ENCODE measurements at places on chromosomes 5 and 9.

DNA sequence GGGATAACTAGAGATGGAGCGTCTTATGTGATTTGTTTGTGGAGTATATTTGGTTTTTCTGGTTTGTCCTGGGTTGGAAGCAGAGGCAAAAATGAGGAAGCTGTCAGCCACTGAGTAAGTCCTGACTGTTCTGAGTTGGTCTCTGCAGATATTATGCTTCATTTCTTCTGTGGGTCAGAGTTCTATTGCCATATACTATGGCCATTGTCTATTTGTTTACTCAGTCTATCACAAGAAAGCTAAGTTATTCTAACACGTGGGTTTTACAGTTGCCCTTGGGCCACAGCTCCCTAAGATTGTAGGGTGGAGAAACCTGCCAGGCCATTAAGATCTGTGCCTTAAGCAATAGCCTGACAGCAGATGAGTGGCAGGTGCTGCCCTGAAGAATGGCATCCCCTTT lies 3.0 kb upstream of the CTSV start:
- DNase-seq, result no peak

DNA sequence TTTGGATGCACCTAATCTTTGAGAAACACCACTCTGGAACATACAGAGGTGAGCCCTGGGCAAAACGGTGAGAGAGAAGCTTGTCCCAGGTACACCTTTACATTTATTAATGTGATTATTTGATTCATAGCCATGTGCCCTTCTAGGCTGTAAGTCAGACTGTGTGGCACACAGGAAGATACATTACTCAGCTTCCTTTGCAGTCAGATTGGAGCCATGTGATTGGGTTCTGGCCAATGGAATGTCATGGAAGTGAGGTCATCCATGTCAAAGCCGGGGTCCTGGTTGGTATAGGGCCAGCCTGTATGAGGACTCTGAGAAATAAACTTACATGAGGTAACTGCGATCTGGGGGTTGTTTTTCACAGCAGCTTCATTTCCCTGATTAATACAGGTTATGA lies 106.8 kb upstream of the CD180 start:
- no peak for DNase-seq

DNA sequence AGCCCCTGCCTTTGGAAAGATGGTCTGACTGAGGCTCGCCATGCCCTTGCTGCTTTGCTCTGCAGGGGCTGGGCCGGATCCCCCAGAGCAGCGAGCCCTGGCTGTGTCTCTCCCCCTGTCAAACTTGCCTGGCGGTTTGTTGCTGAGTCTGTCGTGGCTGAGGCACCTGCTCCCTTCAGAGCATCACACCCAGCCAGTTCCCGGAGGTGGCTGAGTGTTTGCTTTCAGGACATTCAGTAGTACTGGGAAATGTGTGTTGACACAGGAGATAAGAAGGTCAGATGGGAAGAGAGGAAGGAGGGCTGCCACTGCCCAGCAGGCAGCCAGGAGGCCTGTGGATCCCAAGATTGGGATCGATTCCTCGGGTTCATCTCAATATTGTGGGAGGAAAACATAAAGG lies 62.9 kb downstream of the GADD45G start:
- DNase-seq, result peak; percentile 95

DNA sequence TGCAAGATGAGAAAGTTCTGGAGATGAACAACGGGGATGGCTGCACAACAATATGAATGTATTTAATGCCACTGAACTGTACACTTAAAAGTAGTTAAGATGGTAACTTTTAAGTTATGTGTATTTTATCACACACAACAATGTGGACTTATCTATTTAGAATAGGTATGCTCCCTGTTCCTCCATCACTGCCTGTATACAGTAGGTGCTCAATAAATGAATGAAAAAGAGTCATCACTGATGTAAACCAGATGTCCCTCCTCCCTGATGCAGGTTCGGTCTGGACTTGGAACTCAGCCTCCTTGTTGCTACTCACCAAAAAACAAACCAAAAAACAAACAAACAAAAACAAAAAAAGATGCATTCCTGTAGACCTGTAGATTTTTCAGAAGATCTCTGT lies 65.9 kb upstream of the BOD1 start:
- no peak for DNase-seq

GRCh38 chr5:82570-82969 lies 9.4 kb upstream of the PLEKHG4B start:
- DNase-seq, result no peak

DNA sequence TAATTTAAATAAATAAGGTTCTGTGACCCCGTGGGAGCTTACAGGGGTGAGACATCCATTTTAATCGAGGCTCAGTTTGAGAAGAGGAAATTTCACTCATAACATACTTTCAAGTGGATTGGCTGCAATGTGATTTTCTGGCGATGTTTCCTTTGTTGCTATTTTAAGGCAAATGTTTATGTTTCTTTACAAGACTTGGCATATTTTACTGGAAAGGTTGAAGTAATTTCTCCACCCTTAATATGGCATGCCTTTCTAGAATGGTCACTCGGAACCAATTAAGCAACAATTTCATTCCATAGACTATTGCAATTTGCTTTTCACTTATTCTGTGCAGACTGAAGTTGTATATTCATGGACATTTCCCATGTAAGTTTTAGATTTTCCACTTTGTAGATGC lies 438.0 kb upstream of the WWC1 start:
- DNase-seq, result no peak

- DNase-seq, result no peak
Observed at GRCh38 chr5:149238540-149238939, 33.1 kb upstream of the AFAP1L1 start.

GRCh38 chr5:102545175-102545574 lies 46.4 kb upstream of the SLCO6A1 start:
- no peak for DNase-seq

- no peak for DNase-seq
Observed at GRCh38 chr5:5360941-5361520, 61.4 kb upstream of the ICE1 start.

DNA sequence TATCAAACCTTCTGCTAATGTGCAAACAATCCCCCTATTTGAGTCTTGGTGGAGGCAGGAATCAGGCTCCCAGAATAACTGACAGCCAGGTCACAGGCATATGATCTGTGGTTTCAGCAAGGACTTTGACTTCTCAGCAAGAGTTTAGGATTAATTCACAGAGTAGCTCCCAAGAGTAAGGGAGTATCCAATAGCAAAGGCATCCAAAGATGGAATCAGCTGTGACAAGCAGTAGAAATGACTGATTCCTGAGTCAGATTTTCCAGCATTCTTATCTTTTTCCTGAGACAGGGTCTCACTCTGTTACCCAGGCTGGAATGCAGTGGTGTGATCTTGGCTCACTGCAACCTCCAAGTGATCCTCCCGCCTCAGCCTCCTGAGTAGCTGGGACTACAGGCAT lies 108.3 kb downstream of the EPB41L4A start:
- DNase-seq, result no peak

GRCh38 chr9:25322142-25322541 lies 356.1 kb downstream of the TUSC1 start:
- no peak for DNase-seq

DNA sequence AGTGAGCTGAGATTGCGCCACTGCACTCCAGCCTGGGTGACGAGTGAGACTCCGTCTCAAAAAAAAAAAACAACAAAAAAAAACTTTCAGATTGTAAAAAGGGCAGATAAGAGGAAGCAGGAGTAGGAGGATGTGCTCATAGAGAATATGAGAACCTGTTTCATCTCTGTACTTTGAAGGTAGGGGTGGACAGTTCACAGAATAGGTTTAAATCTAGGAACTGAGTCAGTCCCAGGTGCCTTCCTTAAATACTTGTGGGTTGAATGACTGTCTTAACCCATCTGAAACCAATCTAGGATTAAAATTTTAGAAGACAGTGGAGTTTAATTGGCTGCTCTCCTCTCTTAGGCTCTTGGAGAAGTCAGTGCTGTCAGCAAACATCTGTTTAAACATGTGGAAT lies 12.4 kb downstream of the POLK start:
- DNase-seq, result no peak

DNA sequence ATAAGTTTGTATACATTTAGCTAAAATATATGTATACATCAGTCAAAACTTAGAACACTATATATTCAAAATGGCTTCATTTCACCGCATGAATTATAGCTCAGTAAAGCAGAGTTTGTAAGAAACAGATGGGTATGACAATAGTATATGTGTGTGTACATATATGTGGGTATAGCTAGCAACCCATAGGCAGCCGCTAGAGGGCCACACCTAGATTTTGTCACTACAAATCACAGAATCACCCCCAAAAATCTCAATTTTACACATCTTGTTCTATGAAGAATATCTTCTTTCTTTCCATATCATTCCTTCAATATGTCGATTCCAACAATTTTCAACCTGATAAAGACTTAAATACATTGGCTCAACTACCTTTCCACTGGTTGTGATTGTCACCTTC lies 357.8 kb upstream of the CCNG1 start:
- no peak for DNase-seq

GRCh38 chr9:14524873-14525515 lies 168.2 kb downstream of the ZDHHC21 start:
- peak; percentile 99 for DNase-seq

DNA sequence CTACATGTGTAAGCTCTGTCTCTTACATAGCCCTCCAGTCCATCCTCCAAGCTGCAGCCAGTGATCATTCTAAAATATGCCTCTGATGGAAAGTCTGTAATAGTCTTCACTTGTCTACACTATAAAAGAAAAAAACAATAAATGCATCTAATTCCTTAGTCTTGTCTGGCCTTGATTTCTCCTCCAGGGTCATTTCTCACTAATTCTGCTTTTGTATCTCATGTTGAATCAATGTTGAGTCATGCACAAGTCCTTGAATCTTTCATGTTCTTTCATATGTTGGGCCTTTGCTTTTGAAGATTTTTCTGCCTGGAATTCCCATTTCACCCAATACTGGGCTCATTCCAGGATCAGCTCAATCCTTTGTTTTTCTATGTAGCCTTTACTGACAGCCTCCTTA lies 121.1 kb upstream of the TRIM32 start:
- no peak for DNase-seq

DNA sequence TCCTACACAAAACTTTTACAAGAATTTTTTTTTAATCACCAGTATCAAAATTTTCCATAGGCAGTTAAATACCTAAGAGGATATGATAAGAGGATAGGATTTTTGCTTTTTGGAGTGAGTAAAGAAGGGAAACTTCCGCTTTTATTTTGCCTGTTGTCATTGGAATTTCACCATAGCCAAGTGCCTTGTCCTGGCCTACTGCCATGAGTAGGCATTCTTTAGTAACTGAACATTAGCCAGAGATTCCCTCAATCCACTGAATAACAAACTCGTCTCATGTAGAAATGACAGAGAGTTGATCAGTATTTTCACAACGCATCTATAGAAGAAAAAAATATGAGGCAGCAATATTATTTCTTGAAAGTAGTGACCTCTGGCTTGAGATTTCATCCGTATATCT lies 289.6 kb upstream of the ADAMTSL1 start:
- no peak for DNase-seq

- no peak for DNase-seq
Observed at GRCh38 chr5:145483212-145483611, 351.9 kb downstream of the PRELID2 start.

DNA sequence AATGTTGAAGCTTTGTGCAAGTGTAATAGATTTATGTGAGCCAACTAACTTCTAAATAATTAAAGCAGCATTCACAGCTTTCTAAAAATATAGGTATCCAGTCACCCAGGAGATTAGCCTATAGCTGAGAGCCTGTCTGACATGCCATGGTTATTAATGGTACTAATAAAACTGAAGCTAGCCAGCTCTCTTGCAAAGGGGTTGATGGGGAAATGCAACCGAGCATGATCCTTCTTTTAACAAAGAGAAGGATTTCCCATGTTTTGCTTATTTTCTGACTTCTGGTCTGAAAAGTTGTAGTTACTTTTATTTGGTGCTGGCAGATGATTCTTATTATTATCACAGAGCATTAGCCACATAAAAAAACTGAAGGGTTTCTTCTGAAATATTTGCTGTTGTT lies 488.7 kb upstream of the CYLC2 start:
- no peak for DNase-seq

GRCh38 chr9:68821911-68822310 lies 116.9 kb downstream of the PIP5K1B start:
- DNase-seq, result no peak

DNA sequence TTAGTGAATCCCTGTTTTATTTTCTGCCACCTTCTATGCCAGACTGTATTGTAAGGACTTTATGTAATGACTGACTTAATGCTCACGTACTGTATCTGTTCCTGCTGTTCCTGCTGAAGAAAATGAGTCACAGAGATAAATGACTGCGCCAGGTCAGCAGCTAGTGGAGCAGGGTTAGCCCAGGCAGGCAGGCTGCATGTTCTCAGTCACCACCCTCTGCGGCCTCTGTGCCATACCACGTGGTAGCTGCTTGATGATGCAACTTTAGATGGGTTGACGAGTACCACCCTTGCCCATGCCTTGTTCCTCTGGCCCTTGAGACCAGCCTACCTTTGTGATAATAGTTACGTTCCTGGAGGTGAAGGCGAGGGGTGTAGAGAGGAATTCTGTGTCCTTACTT lies 161.9 kb downstream of the TRIO start:
- no peak for DNase-seq

DNA sequence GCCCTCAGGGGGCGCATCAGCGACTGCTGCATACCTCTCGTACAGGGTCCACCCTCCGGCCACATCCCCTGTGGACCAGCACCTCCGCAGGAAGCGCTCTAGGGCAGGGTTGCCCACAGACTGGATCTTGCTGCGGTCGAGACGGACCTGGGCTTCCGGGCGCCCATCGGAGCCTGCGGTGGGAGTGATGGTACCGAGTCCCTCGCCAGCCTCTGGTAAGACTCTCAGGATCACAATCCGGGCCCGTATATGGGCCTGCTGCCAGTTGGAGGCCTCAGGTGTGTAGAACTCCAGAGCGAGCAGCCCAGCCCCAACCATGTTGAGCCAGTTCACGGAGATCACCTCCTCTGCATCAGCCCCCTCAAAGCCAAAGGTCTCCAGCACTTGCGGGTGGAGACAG lies 323.0 kb downstream of the ANXA1 start:
- no peak for DNase-seq

DNA sequence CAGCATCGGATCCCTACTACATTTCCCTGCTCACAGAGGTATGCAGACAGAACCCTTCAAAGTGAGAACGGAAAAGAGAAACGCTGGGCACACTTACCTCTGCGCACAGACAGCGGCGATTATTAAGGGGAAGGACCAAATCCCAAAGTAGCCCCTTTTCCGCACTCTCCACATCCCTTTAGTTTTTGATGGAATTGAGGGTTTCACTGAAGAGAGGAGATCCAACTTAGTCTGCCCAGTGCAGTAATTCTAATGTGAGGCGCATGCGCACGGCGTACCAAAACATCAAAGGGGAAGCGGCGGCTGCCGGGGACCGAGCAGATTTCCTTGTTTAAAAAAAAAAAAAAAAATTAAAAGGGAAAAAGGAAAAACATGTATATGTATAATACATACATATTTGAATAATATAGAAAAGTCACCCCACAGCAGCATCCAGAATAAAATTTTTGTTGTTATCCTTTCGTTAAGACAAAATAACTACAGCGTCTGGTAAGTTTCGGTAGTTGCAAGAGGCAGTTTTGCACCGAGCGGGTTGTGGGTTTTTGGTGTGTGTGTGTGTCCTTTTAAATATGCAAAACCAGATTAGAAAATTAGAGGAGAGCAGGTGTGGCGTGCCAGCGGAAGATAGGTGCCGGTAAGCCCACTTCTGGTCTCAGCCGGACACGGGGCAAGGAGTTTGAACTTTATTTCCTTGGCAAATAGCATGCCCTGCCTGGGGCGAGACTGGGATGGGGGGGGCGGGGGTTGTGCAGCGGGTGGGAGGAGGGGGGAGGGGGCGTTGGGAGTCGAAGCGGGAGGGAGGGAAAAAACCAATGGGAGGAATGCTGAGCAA lies at the start of gene GABRB2:
Gene GABRB2 (minus strand): TSS at position 256 of the 832 bp plus-strand sequence. CDS start 82 bp downstream, at position 174.
- peak; percentile 29 for DNase-seq

- no peak for DNase-seq
Observed at GRCh38 chr9:105316703-105317102, 72.3 kb downstream of the SLC44A1 start.
